ENCODE measurements at places on chromosomes 2 and 18.

DNA sequence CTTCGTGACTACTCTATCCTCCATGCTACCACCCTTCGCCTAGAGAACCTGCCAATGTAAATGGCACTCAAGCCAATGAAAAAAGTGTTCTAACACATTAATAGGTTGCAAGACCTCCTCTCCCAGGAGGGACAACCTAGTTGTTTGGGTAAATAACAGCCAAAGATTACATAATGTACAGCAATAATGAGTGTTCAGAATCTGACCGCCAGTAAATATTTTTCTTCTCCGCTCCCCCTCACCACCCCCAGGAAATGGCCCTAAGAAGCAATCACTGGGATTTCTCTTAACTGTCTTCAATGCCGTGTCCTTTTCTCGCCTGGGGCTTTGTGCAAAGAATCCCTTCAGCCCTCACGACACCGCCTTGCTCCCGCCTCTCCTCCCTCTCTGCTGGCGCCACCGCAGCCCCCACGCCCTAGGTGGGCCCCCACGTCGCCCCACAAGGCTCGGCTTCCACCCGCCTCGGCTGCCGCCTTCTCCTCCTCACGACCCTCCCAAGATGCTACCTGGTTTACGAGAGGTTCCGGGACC lies 458 bp downstream of the HYCC2 start:
- no peak for DNase-seq

DNA sequence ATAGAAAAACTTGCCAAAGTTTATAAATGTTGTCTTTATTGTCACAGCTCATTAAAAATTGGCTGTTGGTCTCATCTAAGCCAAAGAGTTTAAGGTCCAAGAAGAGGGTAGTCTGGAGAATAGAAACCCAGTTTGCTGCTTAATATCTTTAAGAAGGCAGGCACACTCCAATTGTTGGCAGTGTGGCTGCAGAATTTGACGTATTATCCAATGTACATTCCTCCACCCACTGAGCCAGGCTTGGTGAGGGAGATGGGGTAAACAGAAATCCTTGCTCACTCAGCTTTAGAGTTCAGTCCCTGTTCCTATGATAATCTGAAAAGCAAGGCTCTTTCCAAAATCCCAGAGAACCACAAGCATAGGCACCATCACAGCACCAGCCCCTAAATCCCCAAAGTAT lies 10.7 kb upstream of the ADD2 start:
- no peak for DNase-seq

DNA sequence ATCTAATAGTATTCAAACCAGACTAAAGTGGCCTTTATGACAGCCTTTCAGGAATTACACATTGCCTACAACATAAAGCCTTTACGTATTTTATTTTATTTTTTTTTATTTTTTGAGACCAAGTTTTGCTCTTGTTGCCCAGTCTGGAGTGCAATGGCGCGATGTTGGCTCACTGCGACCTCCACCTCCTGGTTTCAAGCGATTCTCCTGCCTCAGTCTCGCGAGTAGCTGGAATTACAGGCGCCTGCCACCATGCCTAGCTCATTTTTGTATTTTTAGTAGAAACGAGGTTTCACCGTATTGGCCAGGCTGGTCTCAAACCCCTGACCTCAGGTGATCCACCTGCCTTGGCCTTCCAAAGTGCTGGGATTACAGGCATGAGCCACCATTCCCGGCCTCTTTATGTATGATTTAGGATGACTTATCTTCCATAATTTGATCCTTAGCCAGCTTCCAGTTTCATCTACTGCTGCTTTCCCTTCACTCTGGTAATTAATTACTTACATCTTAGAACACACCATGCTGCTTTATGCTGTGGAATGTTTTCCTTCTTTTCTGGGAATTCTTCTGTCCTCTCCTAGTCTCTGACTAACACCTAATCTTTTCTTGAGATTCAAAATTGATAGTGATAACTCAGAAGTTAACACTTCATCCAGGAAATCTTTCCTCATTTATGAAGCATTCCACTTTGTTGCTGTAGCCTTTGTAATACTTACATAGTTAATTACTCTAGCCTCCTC lies 2.6 kb downstream of the USP14 start:
- no peak for DNase-seq

- no peak for DNase-seq
Observed at GRCh38 chr18:75339936-75340605, 87.4 kb downstream of the SMIM21 start.

DNA sequence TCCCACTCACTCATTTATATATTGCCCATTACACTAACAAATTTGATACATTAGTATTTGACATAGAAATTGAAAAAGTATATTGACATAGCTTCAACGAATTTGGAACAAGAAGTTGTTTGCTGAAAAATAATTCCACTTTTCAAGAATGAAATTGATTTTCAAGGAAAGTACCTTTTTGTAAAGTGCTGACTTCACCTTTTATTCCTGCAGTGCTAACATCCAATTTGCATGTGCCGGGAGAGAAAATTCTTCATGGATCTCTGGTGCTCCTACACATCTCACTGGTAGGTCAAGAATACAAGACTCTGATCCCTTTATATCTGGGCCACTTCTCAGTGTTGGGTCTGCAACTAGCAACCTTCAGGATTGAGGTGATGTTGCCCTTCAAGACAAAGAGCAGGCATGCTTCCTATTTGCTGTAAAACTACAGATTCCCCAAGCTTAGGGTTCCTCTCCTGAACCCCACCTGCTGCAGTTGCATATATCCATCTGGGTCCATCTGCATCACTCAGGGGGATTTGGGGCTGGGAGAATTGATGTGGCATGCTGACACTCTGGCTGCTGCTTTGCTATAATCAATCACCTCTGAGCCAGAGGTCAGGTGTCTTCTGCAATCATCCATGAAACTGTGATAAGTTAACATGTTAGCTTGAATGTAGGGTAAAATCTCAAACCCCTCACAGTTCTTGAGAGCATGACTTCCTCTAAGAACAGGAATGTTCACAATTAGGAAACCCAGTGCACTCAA lies 108.4 kb upstream of the TTN start:
- DNase-seq = no peak

- no peak for DNase-seq
Observed at GRCh38 chr2:173812321-173812720, 152.9 kb downstream of the SP3 start.

- no peak for DNase-seq
Observed at GRCh38 chr2:119263025-119263424, 39.4 kb downstream of the STEAP3 start.

DNA sequence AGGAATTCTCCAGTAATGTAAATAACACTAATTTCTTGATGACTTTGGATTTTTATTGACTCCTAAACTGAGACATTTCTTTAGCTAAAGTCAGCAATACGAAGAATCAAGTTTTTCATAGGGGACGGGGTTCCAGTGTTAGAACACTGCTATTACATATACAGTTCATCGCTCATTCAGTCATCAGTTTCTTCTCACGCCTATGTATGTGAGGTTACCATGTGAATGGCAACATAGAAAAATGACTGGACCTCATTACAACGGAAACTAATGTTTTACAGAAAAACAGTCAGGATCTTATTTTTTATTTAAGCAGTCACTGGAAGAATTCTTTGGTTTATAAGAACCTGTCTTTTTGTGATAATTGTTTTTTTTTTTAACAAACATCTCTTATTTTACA lies 56.4 kb downstream of the THADA start:
- DNase-seq = no peak

DNA sequence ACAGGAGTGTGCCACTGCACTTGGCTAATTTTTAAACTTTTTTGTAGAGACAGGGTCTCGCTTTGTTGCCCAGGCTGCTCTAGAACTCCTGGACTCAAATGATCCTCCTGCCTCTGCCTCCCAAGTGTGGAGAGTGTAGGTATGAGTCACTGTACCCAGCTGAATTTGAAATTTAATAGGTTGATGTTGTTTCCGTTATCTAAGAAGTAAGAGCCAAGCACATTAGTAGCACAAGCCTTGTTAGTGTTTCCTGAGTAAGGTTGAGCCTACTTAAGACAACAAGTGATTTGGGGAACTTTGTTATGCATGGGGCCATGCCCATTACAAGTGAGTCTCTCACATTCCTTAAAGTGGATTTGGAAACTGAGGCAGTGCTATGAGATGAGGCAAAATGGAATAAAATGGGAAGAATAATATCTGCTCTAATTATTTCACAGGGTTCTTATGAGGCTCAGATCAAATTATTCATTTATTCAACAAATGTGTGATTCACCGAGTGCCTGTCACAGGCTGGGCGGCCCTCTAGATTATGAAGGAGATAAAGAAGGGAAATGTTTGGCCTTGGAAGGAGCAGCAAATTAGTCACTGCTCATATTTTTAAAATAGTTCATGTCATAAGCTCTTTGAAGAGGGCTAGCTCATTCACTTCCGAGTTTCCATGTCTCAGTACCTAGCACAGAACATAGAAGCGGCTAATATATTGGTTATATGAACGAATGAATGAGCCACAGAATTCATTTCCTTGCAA lies 217.2 kb downstream of the LDLRAD4 start:
- DNase-seq = peak; percentile 63

DNA sequence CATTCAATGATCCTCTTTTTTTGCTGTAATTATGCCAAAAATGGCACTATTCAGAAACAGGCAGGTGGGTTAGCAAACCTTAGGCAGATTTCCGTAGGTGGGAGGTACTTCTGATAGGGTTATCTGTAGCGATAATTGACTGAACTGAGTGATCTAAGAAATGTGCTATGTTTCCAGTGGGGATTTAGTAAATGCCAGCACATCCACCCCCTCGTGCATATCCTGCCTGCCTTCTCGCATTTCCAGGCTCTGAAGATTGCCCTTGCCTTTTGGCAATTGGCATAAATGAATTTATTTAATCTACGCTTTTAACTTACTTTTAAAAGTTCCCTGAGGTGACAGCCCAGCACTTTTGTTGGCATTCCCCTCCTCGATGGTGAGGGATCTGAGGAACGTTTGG lies 576 bp upstream of the FSHR start:
- DNase-seq = no peak

GRCh38 chr2:14016289-14016955 lies 616.1 kb upstream of the LRATD1 start:
- peak; percentile 71 for DNase-seq

DNA sequence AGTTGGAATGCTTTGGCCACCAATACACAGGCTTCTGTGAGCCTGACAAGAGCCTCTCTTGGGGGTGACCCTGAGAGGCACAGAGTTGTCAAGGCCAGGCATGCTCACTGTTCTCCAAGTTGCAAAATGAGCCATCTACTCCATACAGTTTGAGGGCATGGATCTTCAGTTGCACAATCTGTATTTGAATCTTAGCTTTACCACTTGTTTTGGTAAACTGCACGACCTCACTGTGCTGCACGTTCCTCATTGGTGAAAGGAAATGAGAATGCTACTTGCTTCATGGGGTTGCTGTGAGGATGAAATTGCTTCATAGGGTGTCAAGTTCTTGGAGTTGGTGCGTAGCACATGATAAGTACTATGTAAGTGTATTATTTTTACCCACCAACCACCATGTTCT lies 12.0 kb upstream of the HAAO start:
- DNase-seq = no peak

DNA sequence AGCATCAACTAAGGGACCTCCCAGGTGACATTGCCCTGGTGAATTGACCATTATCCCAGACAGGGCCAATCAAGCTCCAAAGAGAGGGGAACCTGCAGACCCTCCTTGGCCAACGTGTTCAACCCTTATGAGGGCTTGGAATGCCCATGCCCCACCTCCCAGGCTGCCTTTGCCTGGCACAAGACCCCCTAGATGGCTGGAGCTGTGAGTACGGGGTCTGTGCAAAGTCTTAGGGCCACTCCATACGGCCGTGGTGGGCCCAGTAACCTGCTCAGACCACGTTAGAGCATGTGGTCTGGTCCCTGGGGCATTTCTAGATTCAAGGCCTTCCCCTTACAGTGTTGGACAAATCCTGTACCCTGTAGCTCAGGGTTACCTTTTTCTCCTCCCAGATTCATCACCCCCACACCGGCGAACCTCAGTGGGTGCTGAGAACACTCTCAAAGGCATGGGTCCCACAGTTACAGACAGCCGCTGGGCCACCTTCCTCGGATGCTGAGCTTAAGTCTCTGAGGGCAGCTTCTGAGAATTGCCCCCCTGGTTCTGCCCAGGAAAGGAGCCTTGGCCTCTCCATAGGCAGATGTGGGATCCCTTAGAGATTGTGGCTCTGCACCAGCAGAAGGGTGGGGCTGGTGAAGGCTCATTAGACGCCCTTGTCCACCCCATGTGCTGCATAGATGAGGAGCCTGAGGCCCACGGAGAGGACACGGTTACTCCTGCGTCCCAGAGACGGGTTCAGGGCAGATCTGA lies 18.3 kb upstream of the KCNK3 start:
- DNase-seq = no peak

DNA sequence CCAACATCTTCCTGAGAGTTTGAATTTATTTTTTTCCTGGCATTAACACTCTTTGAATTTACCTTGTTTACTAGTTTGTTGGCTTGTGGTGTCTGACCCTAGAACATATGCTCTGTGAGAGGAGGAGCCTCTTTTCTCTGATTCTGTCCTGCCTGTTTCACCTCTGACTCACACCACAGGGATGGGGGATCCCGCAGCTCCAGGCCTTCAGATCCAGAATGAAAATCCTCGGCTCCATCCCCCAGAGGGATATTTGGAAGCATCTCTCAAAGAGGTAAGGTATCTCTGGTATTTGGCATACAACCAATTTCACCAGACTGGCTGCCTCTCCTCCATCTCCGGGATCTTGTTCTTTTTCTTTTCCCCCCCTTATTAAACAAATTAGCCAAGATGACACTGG lies 104.7 kb downstream of the GPR39 start:
- no peak for DNase-seq

- DNase-seq = no peak
Observed at GRCh38 chr2:190333928-190334327, 9.5 kb upstream of the INPP1 start.

GRCh38 chr2:97717613-97717995 lies 4.2 kb downstream of the ZAP70 start:
- DNase-seq = no peak

GRCh38 chr2:65024149-65024829 lies 31.9 kb upstream of the CEP68 start:
- peak; percentile 90 for DNase-seq

DNA sequence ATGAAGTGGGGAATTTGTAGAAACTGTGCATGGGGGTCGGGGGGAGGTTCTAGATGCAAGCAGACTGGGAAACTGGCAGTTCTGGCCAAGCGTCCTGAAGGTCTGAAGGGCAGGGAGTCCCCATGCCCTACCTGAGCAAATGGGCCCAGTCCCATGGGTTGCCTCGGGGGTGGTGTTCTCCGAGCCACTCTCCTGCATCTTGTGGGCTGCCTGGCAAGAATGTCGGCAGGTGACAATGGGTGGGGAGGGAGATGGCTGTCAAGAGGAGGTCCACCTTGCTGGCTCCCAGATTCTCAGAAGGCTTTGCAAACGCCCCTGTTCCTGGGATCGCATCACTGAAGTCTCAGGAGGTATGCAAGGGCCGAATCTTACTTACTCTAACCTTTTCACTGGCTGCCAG lies 21.3 kb downstream of the INHBB start:
- DNase-seq = no peak

DNA sequence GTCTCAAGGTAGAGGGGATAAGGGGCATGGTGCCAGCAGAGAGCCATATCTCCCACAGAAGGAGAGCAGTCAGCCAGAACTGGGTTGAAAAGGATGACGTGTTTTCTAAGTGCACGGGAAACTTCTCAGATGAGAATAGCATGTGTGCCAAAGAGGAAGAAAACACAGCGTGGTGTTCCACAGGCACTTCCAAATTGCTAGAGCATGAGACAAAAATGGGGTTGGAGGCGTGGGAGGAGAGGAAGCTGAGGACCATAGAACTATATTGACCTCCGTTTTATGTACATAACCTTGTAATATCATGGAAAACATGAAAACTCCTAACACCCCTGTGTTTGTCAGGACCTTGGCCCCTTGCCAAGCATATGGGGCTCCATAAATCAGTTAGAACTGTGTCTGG lies 682.7 kb upstream of the RAB6C start:
- no peak for DNase-seq

- no peak for DNase-seq
Observed at GRCh38 chr2:120034621-120035020, 21.7 kb downstream of the EPB41L5 start.

Measured in stromal cell of bone marrow (primary cell).